Mesendoderm (in vitro differentiated cells): ENCODE measurements at places on chromosomes 13 and 19.

- DNase-seq = no peak
Measured at GRCh38 chr13:23561261-23561660, 9.0 kb upstream of the TNFRSF19 start.

DNA sequence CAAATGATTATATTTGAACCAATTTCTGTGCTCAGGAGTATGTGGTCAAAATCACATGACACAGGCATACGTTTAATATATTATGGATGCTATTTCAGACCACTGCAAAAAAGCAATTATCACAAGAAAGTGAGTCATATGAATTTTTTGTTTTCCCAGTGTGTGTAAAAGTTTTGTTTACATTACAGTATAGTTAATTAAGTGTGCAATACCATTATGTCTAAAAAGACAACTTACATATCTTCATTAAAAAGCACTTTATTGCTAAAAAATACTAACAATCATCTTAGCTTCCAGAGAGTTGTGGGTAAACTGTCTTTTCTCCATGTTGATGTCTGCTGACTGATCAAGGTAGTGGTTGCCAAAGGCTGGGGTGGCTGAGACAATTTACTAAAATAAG, 347.2 kb upstream of the PCDH9 start:
- no peak for DNase-seq

DNA sequence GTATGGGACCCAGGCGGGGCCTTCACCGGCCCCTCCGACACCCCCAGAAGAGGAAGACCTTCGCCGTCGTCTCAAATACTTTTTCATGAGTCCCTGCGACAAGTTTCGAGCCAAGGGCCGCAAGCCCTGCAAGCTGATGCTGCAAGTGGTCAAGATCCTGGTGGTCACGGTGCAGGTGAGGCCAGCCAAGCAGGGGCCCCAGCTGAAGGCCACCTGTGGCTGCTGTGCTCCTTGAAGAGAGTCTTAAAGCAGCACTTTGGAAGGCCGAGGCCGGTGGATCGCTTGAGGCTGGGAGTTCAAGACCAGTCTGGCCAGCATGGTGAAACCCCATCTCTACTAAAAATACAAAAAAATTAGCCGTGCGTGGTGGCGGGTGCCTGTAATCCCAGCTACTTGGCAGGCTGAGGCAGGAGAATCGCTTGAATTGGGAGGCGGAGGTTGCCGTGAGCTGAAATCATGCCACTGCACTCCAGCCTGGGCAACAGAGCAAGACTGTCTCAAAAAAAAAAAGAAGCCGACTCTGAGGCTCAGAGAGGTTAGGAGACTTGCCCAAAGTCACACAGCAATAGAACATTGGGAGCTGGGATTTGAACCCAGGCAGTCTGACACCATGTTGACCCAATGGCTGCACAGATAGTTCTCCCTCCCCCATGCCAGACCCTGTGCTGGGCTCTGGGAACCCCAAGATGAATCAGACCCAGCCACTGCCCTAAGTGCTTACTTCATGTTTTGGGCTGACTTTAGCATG, 2.7 kb downstream of the MCOLN1 start:
- DNase-seq = no peak

- DNase-seq = no peak
Measured at GRCh38 chr13:74927823-74928222, 554.1 kb downstream of the TBC1D4 start.

DNA sequence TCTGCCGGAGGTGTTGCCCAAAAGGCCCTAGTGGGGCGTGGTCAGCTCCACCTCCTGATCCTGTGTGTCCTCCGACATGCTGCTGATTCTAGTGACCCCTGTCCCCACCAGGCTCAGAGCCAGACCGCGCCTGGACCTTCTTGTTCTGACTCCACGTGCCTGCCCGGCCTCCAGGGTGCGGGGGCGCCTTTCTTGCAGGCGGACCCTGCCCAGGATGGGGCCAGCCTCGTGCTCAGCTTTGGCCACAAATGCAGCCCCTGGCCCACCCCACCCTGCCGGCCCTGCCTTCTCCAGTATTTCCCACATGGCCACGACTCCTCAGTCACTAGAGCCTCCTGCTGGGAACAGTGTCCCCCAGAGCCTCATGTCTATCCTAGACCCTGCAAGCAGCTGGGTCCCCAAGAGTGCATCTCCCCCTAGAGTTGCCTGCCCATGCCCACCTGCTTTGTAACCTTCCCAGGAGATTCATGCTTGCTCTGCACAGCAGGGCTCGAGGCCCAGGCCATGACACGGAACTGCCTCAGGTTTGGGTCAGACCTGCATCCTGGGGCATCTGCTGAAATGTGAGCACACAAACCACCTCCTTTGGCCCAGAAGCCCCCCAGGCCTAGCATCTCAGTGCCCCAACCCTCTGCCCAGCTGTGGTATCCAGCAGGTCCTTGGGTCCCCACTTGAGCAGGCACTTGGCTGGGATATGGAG, 27.0 kb downstream of the TMEM161A start:
- DNase-seq = no peak

- no peak for DNase-seq
Measured at GRCh38 chr13:102035969-102036368, 365.9 kb downstream of the FGF14 start.

DNA sequence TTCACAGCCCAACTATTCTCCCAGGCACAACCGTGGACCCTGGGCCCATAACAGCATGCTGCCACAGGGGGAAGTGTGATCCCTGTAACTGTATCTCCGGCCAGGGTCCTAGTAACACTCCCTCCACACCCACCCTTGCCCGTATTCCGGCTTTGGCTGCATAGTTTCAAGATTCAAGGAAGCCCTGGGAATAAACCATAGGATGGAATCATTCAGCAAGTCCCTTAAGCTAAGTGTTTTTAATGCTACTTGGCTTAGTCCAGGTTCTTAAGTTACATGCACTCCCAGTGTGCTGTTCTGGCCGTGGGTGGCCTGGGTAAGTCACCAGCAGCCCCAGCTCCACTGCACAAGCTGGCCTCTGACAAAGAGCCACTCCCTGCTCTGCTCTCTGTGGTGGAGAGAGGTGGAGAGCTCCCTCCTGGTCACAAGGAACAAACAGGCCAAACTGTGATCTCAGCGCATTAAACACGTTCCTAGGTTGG, 532.4 kb upstream of the SGCG start:
- DNase-seq = peak; percentile 53

GRCh38 chr19:389255-389934, 19.6 kb downstream of the C2CD4C start:
- no peak for DNase-seq

DNA sequence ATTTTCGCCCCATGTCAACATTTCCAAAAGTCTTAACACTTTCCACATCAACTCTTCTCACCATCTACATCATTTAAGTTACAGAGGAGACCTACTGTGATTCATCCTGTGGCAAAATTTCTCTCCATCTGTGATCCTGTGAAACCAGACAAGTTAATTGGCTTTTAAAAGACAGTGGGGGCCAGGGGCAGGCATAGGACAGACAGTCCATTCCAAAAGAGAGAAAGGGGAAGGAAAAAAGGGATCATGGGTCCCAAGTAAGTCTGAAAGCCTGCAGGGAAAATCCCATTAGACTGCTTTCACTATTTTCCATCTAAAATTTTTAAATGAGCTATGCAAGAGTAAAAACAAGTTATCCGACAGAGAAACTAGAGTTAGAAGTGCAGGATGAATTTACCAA, 121.0 kb downstream of the MRPL57 start:
- DNase-seq = peak; percentile 14

DNA sequence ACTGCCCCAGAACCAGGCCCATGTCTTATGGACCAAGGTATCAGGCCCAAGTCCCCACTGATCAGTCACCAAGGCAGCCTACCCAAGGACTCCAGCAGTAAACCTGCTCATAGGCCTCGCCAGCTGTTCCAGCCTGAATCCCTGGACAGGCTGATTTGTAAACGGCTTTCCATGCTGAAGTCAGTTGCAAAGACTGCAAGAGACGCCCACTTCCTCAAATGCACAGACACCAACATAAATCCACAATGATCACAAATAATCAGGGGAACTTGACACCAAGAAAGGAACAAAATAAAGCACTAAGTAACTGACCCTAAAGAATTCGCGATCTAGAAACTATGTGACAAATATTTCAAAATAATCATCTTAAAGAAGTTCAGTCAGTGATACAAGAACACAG, 75.2 kb downstream of the RXFP2 start:
- DNase-seq = no peak

DNA sequence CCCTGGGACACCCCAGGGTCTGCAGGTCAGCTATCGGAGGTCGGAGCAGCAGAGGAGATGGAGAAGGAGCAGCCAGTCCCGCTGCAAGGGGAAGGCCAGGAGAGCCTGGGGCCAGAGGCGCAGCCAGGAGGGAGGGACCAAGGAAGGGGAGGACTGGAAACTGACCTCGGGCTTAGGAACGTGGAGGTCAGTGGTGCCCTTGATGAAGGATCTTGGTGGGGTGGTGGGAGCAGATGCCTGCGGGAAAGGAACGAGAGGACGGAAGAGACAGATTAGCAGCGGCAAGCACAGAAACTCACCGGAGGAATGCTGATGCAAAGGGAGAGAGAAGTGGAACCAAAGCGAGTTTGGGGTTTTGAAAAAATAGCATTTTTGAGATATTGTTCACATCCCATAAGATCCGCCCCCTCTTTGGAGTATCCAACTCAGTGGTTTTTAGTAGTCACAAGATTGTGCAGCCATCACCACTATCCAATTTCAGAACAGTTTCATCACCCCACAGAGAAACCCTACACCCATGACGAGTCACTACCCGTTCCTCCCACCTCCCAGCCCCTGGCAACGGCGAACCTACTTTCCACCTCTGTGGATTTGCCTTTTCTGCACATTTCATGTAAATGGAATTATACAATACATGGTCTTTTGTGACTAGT, 22.1 kb downstream of the PLEKHF1 start:
- DNase-seq = no peak

GRCh38 chr19:15466851-15467733, 2.7 kb upstream of the RASAL3 start:
- no peak for DNase-seq

- DNase-seq = no peak
Measured at GRCh38 chr13:40317980-40318327, 348.5 kb downstream of the FOXO1 start.

- peak; percentile 71 for DNase-seq
Measured at GRCh38 chr19:1133471-1133929, 29.7 kb downstream of the GPX4 start.

DNA sequence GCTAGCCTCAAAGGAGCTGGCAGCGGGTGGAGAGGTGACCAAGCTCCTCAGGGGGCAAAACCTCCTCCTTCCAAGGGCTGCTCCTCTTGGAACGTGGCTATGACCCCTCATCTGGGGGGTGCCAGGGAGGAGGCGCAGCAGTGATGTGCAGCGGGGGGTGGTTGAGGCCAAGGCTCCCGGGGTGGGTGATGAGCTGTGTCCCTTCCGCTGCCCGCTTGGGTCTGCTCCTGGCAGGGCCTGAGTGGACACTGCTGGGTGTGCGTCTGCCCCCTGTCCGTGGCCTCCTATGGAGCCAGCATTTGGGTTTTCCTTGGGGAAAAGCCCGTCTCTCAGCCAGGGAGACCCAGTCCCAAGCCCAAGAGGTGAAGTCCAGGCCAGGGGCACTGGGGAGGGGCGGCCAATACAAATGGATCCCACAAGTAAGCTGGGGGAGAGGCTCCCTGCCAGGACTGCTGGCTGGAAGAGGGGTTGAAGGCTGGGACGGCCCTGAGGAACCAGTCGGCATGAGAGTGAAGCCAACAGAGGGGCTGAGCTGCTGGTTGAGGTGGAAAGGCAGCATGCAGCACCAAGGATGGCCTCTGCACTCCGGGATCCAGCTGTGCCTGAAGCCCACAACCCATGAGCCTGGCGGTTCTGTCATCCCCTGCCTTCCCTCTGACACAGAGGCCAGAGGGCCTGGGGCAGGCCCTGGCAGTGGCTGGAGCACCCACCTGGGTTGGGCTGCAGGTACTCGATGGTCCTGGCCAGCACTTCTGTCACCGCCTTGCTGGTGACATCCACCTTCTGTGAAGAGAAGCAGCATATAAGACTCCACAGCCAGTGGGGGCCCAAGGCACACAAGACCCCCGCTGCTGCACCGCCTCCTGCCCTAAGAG, 22.7 kb downstream of the MPND start:
- DNase-seq = no peak

DNA sequence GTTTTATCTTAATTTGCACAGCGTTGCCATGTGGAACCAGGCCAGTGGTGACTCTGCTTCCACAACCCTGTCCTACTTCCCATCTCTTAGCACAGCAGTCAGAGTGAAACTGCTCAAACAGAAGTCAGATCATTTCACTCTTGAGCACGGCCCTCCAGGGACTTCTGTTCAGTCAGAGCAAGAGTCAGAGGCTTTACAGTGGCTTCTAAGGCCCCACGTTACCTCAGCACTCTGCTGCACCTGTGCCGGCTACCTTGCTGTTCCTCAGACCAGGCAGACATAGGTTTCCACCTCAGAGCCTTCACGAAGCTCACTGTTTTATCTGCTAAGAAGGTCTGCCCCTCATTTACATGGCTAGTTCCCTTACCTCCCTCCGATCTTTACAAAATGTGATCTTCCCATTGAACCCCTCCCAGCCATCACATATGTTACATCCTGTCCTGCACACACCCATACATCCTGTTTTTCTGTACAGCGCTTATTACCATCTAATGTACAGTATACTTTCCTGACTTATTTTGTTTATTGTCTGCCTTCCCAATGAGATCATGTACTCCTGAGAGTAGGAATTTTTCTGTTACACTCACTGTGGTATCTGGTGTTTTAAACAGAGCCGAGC, 41.6 kb downstream of the TM9SF2 start:
- no peak for DNase-seq

DNA sequence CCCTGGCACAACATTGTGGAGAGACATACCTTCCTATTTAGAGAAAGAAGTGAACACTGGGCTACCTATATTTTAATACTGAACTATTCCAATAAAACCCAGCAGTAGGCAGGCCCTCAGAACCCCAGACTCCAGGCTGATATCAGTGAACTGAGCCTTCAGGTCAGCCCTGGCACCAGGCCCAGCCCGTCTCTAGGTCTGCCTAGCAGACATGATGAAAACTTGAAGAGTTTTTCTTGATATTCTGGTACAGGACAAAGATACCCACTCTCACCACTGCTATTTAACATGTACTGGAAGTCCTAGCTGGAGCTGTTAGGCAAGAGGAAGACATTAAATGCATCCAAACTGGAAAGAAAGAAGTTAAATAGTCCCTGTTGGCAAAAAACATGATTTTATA, 396.6 kb upstream of the SPRY2 start:
- DNase-seq = no peak

GRCh38 chr13:44837250-44837649, 152.0 kb downstream of the NUFIP1 start:
- no peak for DNase-seq

DNA sequence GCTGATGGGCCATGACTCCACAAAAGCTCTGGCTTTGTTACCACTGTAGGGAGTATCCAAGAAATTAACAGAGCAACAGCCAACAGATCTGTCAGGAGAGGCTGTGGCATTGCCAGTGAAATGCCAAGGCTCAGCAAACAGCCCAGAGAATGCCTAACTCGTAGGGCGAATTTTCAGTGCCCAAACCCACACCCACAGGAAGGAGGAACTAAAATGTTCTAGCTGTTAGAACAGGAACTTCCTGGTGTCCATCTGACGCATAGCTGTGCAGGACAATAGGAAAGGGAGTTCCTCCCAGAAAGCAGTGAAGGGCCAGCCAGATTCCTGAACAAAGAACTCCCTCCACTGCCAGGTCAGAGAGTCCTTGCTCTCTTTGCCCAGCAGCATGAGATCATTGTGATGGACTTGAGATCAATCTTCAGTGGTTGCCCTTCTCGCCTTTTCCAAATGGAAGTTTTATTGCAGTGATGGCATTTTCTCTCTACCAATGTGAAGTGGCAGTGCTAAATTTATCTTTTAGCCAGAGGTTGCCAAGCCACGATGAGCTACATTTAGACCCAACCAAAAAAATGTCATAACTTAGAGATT, 224.2 kb upstream of the STARD13 start:
- DNase-seq = peak; percentile 22
